NCI-H1694 treated with DMSO at 0.1 percent for 48 hours (cell line): ENCODE measurements at places on chromosomes 2 and 18.

GRCh38 chr2:219314804-219315468 lies 5.7 kb upstream of the PTPRN start:
- no peak for DNase-seq

DNA sequence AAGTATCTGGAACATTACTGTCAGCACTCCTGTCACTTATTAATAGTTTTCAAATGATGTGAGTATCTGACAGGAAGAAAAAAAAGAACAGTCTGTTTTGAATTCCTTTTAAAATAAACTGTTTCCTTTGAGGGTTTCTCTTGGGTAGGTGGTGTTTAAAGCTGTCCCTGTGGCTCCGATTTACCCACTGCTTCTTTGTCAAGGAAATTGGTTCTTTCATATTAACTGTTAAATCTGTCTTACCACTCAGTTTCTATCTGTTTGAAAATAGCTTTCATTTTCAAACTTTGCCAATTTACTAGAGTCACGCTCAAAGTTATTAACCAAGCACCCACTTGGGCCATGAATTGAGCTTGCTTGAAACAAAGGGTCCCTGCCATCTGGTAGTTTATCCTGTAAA lies 614.6 kb upstream of the NXPH2 start:
- no peak for DNase-seq

- no peak for DNase-seq
These were observed 133.9 kb downstream of the GFPT1 start for GRCh38 chr2:69253112-69253511.

DNA sequence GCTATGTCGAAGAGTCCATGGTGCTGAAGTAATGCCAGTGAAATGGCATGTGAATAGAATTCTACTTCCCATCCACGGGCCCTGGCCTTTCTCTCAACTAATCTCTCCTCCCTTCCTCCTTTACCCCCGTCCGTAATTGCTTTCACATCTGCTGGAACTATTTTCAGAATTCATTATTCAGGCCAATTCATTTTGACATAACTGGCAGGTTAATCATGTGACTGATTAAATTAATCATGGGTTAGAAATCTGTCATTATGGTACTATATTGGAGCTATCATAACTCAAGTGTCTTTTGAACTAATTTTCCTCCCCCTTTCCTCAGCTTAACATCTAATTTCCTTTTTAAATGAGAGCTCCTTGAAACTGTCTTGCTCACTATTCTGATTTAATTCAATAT lies 66.9 kb downstream of the ZDBF2 start:
- no peak for DNase-seq

GRCh38 chr2:203683932-203684556 lies 22.4 kb upstream of the CD28 start:
- no peak for DNase-seq

DNA sequence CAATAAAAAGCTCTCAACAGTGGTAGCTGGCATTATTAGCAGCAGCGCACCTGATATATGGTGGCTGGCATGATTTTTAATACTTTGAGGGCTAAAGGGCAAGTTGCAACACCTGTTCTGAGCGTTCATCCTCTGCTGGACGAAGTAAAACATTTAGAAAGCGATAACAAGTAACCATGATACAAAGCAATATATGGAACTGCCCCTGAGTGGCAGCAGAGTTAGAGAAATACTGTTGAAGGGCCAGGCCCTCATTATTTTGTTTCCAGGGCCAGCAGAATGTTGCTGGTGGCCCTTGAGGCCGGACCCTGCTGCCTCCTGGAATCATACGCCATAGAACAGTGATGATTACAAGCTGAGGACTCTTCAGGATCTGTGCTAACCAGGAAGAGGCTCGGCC lies 47.8 kb downstream of the ARHGEF4 start:
- no peak for DNase-seq

DNA sequence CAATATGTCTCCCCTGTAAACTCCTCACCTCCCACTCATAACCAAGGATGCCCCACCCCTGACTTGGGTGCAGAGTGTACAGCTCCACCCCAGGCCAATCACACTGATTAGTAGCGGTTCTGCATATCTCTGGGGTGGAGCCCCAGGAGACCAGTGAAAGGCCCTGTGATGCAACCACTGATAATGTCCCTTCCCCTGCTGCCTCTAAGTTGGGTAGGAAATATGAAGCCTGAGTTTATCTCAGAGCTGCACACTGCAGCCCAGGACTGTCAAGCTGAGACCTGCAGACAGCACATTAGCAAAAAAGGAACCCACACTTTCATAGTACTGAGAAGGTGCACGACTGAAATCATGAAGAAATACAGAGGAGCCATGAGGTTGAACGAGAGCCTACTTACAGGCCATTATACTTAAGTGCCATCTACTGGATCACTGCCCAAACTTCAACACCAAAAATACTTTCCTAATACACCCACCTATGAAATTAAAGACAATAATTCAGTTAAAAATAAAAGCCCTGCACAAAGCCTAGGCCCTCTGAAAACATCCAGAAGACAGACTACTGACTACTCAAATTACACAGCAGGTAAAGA lies 455.4 kb upstream of the LRRTM4 start:
- DNase-seq: no peak

DNA sequence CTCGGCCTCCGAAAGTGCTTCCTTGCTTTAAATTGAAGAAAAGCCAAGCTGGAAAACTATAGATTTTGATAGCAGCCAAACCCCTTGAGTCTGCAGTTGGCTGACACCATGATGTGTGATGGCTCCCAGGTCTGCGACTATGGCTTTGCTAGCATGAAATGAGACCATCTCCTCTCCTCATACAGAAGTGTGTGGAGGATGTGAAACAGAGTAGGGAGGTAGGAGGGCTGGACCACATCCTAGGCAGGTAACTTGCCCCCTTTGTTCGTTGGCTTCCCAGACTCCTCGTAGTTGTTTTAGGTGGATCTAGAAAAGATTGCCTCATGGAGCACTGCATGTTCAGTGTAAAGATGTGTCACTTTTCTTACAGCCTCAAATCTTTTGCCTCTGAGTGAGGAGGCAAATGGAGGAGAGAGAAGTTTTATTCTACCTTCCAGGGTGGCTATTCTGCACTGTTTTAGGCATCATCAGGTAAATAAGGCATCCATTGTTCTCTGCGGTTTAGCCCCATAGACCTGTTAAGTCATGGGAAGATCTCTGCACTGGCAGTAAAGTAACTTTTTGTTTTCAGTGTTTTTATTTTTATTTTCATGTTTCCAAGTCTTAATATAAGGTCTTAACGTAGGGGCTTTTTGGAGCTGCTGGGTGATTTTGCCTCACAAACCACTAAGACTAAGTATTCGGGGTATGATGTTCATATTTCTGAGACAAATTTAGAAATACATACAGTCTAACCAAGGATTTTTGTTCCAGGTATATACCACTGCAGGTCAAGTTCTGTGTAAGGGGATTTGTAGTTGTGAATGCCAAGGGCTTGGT lies 40.1 kb downstream of the MGAT5 start:
- no peak for DNase-seq

GRCh38 chr2:98390571-98391476 lies 44.6 kb downstream of the CNGA3 start:
- no peak for DNase-seq

DNA sequence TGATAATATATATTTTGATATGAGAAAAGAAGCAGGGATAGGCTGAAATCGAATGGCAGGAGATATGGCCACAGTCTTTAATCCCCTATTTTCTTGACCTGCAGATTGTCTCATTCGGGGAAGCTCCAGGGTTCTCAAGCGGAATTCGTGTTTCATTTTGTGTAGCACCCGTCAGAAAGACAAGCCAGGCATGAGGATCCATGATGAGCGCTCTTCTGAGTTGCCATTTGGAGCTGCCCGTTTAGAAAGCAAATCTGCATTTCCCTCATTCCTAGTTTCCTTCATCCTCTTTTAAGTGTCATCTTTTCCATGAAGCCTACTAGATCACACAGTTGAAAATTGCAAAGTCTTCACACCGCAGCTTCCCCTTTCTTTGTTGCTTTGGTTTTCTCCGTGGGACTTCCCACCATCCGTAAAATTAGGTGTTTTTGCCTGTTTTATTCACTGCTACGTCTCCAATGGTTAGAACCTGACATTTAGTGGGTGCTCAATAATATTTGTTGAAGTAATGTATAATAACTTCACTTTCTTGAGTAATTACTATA lies 16.9 kb downstream of the HNMT start:
- no peak for DNase-seq

DNA sequence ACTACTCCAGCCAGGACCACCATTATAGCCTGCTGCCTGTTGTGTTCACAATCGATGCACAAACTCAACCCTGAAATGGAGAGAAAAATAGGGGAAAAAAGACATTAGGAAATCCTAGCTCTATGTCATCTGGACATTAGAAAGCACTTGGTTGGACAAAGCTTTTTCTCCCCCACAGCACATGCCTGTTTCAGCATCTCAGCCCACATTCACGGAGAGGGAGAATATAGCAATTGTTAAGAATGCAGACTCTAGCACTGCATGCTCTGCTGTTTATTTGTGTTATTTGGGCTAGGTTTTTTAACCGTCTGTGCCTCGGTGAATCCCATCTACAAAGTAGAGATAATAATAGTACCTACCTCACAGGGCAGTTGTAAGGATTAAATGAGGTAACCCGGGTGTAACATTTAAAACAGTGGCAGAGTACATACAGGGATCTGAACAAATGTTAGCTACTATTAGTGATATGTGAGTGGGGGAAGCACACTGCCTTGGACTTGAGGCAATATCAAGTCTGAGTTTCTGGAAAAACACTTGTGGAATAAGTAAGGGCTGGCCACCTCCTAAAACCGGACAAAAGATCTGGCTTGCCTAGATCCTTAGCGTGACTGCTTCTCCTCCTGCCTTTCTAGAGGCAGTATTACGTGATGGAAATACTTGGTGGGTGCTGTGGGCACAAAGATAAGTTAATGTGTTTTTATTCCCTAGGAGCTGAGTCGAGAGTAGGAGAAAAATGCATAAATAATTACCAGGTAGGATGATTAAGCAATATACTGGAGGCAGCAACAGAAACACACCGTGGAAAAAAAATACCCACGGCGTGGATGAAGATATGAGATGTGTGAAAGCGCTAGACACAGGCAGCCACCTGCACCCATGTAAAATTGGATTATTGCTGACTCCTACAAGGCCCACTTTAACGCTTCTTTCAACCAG lies 1.0 kb upstream of the PPP1CB start:
- DNase-seq: peak; percentile 17

- DNase-seq: no peak
These were observed 170.3 kb upstream of the SPRED2 start for GRCh38 chr2:65602603-65603235.

GRCh38 chr2:32843699-32844098 lies 103.1 kb upstream of the LTBP1 start:
- no peak for DNase-seq

DNA sequence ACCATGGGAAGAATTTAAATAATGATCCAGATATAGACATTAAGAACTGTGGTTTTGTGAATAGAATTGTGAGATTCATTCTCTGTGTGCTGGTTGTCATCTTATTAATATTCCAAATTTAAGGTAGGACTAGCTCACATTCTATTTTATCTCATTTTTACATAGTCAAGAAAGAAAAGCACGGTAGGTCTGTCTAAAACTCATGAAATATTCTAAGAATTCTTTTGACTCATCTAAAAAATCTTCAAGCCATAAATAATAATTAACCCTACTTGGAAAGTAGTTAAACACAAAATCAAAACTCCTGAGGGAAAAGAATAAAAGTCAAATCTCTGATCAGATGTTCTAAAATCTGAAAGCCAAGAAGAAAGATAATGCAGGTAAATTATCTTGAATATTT lies 388.8 kb upstream of the CHAC2 start:
- no peak for DNase-seq

DNA sequence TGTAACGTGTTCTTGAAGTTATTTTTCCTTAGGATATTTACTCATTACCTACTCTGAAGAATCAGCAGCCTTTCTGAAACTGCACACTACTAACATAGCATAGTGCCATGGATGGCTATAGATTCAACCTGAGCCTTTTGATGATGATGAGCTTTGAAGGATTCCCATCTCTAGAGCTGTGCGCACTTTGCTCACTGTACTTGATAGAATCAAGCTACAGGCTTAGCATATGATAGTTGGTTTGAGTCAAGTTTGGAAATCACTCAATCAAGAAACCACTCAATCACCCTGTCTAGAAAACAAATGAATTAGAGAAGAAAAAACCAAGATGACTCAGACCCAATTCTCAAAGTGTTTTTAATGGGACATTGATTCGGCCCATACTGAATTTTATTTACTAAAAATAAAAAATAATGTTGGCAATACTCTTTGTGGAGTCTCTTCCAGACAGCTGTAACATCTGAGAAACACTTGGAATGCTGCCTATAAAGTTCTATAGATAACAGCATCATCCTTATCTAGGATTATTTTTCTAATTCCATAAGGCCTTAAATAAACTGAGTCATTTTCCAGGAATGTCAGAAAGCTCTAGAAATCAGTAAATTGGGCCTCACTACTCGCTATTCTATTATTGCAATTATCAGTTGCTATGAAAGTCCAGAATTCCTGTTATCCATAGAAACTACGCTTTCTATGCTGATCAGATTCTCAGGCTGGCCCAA lies 259.0 kb upstream of the ERBB4 start:
- no peak for DNase-seq

DNA sequence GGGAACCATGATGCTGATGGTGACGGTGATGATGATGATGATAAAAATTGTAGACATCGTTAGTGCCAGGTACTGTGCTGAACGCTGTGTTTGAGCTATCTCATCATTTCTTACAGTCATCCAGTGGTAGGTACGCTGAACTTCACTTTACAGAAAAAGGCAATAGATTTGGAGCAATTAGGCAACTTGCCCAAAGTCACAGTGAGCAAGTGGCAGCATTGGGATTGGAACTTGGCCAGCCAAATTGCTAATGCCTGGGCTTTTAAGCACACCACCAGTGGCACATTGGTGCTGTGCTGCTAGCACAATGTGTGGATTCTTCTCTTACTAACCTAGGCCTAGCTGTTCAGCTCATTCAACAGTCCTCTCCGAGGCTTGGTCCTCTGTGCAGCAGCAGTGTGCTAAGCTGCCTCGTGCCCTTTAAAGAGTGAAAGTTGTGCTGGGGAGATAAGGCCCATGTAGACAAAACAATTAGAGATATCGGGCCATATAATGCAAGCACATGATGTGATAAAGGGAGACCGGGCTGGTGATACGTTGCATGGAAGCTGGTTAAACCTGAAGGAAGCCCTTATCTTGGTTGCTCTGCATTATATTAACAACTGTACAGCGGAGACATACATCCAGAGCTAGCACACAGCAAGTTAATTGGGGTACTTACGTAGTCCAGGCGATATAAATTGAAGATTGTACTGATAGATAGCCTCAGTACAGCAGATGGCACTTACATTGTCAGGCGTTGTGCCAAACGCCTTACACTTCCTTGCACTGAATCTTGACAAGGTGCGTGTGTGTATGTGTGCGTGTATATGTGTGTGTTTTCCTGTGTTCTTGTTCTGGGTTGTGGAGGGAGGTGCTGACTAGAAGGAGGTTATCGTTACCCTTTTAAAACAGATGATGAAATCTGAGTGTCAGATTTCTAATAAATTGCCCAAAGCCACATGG lies 28.4 kb downstream of the HK2 start:
- peak; percentile 82 for DNase-seq

GRCh38 chr2:120464448-120464931 lies 118.6 kb downstream of the INHBB start:
- no peak for DNase-seq

- DNase-seq: no peak
These were observed 377.1 kb downstream of the TNS1 start for GRCh38 chr2:217625557-217626169.

GRCh38 chr2:219171231-219171651 lies 1.4 kb upstream of the SLC23A3 start:
- DNase-seq: peak; percentile 38
